ENCODE measurements at places on chromosomes 3 and 15.

DNA sequence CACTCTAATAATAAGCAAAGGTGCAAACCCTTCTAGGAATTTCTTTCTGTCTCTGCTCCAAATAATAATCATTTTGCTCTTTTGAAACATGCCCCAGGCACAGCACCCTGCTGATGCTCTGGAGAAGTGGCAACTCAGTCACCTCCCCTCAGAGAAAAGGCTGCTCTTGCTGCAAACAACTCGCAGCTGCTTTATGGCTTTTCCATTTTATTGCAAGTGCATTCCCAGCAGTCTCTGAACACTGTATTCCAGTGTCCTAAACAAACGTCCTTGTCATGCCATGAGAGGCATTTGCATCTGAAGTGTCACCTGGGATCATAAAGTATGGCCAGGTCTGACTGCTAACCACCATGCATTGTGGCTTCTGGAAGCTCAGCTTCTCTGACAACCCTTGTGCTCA is 358.1 kb upstream of the TRIM42 start:
- DNase-seq: no peak

- DNase-seq: no peak
Observed at GRCh38 chr3:23785097-23785645, 20.6 kb upstream of the UBE2E1 start.

- DNase-seq: no peak
Observed at GRCh38 chr3:105634708-105635107, 234.1 kb downstream of the CBLB start.

DNA sequence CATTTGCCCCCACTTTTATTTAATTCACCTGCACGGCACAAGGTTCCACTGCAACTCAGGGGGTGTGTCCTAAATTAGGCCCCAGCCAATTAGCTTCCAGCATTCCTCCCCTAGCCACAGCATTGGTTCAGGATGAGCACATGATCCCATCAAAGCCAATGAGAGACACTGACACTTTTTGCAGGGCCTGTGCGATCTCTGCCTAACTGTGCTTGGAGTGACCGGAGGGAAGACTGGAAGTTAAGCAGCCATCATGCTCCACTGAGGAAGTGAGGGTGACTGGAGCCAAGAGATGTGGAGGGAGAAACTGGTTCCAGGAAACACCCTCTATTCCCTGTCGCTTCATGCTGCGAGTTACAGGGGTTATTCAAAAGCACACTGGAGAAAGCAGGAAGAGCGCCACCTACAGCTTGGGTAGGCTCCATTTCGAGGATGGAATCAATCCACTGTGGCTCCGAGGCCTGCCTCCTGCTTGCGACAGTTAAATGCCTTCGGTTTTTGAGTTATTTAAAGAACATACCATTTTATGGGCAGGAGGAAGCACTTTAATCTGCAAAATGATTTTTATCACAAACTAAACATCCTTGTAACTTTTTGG is 122.2 kb upstream of the WNT5A start:
- no peak for DNase-seq

DNA sequence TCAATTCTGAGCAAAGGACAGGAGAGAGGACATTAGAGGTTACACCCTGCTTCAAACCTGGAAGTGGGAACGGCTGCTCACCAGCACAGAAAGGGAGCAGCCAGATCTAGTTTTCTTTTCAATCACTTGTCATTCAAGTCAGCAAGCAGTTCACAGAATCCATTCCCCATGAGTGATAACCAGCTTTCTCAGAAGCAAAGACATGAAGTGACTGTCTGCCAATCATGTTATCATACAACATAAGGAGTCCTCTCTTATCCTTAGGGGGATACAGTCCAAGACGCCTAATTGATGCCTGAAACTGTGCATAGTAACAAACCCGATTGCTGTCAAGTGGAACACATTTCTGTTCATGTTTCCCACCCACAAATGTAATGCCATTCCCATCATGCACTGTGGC is 54.7 kb downstream of the FAM98B start:
- DNase-seq: no peak

DNA sequence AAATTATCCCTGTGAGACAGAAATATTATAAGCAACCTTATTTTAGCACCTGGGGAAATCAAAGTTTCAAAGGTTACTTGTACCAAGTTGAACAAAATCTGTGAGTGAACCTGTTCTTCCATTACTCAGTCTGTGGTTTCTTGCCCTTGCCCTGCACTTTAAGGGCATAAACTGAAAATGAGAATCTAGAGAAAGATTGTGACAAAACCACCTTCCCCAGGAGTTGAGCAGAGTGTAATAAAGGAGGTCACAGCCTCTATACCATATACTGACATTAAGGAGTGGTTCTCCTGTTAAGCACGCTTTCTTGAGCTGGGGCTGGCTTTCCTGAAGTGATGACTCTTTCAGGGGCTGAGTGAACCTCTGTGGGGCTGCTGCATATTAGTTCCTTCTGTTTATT is 143.4 kb downstream of the PDCD6IP start:
- DNase-seq: no peak

- no peak for DNase-seq
Observed at GRCh38 chr15:85793641-85794597, 806 bp downstream of the KLHL25 start.

GRCh38 chr15:65312400-65312916 is 8.0 kb downstream of the RNU5B-1 start:
- peak; percentile 82 for DNase-seq

DNA sequence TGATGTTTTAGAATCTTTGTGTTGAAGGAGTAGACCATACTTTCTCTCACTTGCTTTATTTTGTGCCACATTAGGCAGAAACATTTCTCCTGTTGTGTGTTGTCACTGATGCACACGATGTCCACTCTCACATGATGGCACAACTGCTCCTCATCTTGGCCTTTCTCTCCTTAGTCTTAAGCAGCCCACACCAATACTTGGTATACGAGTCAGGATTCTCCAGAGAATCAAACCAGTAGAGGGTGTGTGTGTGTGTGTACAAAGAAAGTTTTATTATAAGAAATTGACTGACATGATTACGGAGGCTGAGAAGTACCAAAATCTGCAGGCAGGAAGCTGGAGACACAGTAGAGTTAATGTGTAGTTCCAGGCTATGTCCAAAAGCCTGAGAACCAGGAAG is 187.1 kb downstream of the ALCAM start:
- no peak for DNase-seq

- DNase-seq: no peak
Observed at GRCh38 chr15:70437882-70438451, 325.4 kb downstream of the UACA start.

DNA sequence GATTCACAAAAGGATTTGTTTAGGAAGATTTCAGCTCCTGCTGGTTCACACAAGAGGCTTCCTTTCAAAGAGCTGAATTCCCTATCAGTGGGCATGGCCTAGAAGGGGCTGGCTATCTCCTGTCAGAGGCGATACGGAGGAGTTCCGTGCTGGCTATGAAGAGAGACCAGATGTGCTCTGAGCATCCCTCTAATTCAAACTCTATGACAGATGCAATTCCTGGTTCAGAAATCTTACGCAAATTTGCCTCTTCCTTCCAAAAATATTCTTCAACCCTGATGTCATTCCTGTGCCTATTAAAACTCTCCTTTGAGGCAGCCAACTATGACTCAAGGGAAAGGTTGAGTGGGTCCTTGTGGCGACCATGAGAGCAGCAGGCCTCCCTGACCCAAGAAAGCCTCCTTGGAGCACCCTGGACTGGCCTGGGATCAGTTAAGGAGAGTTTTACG is 139.3 kb upstream of the HES1 start:
- DNase-seq: no peak

DNA sequence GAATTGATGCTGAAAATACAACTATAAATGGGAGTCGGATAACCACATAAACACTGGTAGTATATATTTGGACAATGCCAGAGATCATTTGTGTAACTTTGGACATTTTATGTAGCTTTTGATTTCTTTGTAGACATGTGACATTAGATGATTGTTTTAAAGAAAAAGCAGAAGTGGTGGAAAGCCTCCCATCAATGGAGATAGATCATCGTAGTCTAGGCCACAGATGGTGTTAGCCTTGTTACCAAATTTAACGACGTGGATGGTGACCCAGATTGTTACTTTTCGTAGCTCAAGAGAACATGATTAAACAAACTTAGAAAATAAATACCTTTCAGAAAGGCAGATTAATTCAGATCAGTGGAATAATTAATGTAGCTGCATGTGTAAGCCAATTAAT is 8.8 kb downstream of the CACNA1D start:
- no peak for DNase-seq

DNA sequence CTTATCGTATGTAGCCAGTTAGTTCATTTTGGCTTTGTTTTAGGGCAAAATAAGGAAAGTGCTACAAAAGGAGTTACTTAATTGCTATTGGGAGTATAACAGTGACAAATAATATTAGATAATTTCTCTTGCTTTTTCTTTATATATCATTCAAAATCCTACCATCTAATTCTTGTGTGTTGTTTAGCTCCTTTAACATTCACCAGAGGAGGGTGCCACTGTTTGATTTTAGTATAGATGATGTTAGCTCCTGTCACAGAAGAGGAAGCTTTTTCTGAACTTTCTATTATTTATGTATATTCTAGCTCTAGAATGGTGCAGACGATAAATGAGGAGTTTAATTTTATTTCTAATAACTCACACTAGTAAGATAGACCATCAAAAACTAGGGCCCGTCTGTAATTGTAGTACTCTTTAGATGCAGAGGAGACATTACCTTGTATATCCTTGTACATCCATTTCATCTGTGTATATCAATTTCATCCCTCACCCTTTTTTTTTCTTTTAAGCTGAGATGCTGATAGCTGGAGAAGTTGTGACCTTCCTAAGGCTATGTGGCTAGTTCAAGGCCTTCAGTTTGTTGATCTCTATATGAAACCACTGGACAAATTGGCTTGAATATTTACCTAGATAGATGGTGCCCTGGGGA is 3.0 kb downstream of the PPM1L start:
- DNase-seq: no peak

DNA sequence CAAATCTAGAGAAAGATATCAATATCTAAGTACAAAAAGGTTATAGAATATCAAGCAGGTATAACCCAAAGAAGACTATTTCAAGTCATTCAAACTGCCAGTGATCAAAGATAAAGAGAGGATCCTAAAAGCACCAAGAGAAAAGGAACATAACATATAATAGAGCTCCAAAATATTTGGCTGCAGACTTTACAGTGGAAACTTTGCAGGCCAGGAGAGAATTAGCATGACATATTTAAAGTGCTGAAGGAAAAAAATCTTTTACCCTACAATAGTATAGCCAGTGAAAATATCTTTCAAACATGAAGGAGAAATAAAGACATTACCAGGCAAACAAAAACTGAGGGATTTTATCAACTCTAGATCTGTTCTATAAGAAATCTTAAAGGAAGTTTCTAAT is 254.3 kb upstream of the ARHGEF26 start:
- DNase-seq: no peak

- DNase-seq: no peak
Observed at GRCh38 chr15:51718219-51718618, 19.2 kb downstream of the LYSMD2 start.

DNA sequence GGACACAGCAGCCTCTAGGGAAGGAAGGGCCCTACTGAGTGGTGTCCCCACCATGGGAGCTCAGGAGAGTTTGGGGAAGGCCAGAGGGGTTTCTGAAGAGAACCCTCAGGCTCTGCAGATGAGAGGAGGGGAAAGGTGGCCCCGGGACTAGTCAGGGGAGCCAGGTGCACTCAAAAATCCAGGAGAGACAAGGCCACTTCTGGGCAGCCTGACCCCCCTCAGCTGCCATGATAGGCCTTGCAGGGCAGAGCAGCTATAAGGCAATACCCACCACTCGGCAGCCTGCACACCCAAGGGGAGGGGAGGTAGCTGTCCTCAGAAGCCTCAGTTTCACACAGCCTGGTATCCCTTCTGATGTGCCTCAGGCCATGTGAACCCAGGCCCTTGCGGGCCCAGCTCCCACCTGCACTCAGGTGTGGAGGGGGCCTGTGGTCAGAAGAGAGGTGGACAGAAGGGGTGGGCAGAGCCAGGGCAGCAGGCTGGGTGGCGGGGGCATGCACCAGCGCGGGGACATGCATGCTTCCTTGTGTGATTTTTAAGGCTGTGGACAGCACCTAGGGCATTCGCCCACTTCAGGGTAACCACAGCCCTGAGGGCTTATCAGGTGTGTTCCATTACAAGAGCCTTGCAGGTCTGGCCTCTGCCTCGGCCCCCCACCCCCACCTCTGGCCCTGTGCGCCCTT is 34.6 kb downstream of the SRPRB start:
- no peak for DNase-seq

GRCh38 chr3:173653781-173654180 is 256.2 kb downstream of the NLGN1 start:
- DNase-seq: no peak

- no peak for DNase-seq
Observed at GRCh38 chr3:138038725-138039462, 28.9 kb downstream of the CLDN18 start.

- DNase-seq: no peak
Observed at GRCh38 chr15:91200101-91200754, 100.2 kb downstream of the SV2B start.

GRCh38 chr3:187739561-187740332 is 5.5 kb downstream of the BCL6 start:
- no peak for DNase-seq

DNA sequence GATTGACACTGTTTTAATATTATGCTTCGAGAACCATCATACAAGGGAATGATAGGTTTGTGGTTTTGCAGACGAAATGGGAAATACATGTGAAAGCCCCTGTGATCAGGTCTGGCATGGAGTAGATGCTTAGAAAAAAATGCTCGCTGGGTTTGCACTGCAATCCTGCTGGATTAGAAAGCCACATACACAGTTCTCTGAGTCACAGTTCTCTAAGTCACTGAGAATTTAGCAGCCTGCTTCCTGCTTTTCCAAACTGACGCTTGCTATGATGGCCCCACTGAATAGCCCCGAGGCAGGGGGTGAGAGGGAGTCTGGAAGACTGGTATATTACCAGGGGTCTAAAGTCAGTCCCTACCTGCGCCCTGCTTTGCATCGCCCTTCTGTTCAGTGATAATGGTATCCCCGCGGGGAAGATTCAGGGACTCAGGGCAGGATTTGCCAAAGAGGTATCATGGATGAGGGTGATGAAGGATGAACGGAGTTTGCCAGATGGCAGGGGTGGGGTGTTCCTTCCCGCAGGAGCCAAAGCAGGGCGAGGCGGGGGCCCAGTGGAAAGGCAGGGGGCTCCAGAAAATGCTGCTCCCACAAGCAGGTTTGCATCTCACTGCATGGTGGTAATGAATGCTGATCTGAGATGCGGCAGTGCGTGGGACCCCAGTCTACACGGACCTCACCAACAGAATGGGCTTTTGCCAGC is 82.3 kb downstream of the IQSEC1 start:
- DNase-seq: no peak

- no peak for DNase-seq
Observed at GRCh38 chr3:177673112-177673914, 476.0 kb upstream of the TBL1XR1 start.

DNA sequence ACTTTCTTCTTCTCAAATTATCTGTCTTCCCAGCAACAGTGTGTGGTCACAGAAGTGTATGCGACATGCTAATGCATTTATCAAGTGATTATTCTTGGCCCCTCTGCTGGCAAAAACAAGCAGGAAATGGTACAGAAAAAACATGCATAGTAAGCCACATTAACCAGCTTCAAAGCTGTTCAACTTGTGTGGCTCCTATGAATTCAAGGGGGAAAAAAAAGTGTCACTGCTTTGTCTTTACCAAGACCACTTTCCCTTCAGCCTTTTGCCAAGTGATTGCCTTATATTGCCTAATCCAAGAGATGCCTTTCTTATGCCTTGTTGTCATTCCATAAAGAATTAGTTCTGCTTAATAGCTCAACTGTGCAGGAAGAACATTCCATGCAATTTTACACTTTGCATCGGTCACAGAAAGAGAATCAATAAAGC is 39.1 kb downstream of the PRTG start:
- DNase-seq: no peak
